ENCODE measurements at places on chromosomes 1 and 21.

DNA sequence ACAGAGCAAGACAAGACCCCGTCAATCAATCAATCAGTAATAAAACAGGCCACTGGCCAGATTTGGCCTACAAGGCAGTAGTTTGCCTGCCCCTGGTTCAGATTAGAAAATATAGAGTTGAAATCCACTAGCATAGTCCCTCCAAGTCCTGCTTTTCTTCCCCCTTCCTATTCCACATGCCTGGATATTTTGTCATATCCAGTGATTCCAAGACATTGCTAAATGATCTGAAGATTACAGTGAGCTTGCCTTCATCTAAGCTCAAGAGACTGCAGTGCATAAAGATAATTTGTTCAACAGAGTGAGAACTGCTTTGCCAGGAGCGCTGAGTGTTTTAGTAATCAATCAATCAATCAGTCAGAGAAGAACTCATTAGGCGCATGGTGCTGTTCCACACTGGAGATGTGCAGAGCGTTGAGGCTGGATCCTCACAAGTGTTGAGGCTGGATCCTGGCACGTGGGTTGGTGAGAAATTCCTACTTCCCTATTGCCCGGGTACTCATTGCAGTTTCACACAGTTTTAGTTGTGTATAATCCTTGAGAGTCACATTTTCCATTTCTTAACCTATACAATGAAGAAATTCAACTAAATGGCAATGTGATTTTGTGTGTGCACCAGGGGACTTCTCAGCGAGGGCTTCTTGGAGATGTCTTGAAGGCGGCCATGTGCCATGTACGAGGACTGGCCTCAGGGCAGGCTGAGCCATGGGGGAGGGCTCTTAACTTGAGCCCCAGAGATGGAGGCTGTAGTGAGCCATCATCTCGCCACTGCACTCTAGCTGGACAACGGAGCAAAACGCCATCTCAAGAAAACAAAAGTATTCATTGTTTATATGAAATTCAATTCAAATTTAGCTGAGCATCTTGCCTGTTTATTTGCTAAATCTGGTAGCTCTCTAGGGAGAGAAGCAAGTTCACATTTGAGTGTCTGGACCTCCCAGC lies 76.3 kb downstream of the TOMM20 start:
- DNase-seq: no peak

DNA sequence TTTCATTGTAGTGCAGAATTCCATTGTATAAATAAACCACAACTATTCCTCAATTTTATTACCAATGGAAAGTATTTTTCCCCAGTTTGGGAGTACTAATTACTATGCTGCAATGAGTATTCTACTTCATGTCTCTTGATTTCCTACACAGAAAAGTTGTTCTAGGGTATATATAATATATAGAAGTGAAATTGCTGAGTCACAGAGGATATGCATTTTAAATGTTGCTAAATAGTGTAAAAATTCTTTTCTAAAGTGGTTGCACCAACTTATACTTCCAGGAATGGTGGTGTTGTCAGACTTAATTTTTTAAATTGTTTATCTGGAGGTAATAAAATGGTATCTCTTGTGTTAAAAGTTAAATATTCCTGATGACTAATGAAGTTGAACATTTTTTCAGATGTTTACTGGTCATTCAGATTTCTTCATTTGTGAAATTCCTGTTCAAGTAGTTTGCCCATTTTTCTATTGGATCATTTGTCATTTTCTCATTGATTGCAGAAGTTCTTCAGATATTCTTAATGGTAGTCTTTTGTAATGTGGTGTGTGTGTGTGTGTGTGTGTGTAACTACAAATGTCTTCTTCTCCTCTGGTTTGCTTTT lies 19.1 kb upstream of the MYOG start:
- no peak for DNase-seq

DNA sequence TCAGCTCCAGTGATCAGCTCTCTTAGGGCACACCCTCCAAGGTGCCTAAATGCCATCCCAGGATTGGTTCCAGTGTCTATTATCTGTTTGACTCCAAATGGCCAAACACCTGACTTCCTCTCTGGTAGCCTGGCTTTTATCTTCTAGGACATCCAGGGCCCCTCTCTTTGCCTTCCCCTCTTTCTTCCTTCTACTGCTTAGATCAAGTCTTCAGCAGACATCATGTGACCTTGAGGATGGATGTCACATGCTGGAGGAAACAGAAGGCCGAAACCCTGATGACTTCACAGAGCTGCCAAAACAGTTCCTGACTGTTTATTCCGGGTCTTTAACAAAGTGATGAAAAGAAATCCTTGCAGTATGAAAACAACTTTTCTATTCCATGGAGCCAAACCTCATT lies 24.4 kb upstream of the WDR26 start:
- DNase-seq: no peak

- DNase-seq: no peak
These were observed 101.7 kb downstream of the NR5A2 start for GRCh38 chr1:200128944-200129879.

- no peak for DNase-seq
These were observed 130.5 kb downstream of the RWDD3 start for GRCh38 chr1:95364546-95364945.

DNA sequence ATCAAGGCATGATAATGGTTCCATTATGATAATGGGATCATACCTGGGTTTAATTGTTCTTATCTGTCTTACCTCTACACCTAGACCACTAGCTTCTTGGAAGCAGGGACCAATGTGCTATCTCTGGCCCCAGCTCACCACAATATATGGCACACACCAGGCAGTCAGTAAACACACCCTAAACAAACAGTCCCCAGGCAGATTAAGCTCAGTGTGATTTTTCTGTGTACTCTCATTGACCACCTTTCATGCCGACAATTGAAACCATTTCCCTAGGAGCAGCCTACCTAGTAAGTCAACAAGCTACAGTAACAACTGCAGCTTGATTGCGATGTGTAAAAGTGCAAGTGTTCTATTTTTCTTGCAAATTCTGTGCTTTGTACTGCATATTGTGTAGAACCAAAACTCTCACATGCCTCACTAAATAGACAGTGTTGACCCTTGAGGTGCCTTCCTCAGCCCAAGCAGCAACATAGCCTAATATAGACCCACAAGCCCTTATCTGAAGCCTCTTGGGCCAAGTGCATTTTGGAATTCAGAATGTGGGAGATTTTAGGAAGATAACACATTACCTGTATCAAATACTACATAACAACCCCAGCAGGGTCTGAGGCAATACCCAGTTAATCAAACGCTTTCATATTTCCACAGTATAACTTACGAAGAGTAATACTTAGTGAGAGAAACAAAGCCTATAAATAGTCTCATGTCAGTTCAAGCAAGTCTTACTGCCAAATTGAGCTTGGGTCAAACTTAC lies 32.0 kb downstream of the INPP5B start:
- DNase-seq: no peak

GRCh38 chr21:21196087-21196486 lies 197.9 kb downstream of the NCAM2 start:
- no peak for DNase-seq

GRCh38 chr21:34642211-34643075 lies 26.4 kb upstream of the CLIC6 start:
- no peak for DNase-seq

GRCh38 chr1:224543453-224543852 lies 72.7 kb upstream of the CNIH3 start:
- DNase-seq: no peak

DNA sequence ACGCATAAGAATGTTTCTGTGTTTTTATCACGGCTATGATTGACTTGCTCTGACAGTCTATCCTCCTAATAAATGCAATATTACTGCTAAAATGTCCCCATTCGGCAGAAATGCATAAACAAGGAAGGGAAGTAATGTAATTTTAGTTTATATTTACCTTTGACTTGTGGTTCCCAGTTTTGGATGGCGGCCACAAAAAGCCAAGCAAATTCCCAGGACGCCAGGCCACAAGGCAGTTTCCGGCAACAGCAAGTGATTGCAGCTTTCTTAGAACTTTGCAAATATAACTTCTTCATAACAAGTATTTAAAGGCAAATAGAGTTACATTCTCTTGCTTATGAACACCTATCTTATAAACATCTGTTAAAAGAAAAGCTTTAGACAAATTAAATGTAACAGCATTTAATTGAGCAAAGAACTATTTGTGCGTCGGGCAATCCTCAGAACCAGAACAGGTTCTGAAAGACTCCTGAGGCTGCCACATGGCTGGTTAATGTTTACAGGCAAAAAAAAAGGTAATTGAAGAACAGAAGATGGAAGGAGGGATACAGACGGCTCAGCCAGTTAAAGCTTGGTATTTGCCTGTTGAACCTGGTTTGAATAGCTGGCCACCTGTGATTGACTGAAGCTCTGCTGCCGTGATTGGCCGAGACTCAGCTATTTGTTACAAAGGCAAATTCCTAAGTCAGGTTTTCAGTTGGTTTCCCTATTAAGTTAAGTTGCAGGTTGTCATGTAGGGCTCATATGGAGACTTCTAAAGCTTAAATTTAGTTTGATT lies 80.8 kb downstream of the C21orf91 start:
- no peak for DNase-seq

DNA sequence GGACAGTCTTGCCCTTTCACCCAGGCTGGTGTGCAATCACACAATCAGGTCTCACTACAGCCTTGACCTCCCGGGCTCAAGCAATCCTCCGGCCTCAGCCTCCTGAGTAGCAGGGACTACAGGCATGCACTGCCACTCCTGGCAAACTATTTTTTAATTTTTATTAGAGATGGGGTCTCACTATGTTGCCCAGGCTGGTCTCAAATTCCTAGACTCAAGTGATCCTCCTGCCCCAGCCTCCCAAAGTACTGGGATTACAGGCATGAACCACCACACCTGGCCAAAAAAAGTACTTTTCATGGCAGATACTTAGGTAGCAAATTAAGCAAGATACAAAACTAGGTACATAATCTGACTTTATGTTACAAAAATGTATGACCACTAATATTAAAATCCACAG lies 8.3 kb downstream of the EIF4G3 start:
- DNase-seq: no peak

DNA sequence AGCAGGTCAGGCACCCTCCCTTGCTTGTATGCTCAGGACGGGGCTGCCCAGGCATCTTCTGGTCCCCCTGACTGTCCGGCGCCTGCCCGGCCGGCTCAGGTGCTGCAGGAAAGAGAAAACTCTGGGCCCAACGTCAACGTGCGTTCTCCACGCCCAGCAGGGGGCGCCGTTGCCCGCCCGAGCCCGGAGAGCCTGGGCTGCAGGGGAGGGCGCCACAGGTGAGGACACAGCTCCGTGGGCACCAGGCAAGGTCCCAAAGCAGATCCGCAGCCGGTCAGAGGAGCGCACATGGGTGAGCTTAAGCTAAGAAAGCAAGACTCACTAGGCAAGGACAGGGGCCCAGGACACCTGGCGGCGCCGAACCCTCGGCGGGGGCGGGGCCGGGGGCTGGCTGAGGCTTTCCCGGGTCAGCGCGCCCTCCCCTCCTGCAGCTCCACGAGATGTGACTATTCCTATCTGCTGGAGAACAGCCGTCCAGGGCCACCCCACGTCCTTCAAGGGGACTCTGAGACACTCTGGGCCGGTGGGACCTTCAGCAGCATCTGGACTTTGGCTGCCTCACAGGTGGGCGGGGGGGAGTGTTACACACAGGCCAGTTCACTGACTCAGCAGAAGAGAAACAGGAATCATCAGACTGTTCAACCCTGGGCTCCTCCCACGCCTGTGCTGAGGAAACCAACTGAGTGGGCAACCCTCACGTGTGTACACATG lies 29.3 kb downstream of the KRTAP10-1 start:
- DNase-seq: peak; percentile 74

GRCh38 chr1:177568622-177569021 lies 397.9 kb downstream of the BRINP2 start:
- DNase-seq: no peak

GRCh38 chr1:91527266-91527765 lies 26.7 kb downstream of the CDC7 start:
- DNase-seq: no peak

DNA sequence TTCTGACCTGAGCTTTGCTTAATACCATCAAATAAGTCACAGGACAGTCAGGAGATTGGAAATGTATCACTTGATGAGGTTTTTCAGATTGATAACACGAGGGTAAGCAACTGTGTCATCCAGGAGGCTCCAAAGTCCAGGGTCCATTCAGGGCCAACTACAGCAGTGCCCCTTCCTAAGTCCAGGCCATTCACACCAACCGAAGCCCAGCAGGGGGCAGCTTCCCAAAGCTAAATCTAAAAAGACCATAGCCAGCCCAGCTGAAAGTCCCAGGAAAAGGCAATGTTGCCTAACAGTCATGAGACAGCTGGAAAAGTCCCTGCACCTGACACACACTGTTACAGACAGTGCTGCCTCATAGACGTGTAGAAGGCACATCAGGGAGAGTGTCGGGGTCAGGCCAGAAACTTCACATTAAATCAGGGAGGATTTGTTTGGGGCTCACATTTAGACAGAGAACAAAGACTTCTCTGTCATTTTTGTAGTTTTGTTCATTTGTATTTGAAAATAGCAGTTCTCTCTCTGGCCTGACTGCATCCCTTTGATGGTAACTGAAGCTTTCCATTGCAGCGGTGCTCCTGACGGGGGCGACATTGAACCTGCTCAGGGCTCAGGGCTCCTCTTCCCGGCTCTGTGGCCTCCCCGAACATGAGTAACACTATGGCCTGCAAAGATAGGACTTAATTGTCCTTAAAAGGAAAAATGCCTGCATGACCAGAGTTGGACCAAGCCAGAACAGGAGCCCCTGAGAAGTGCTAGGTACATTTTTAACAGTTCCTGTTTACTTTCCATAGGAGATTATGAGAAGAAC lies 200.4 kb downstream of the NRIP1 start:
- DNase-seq: no peak

GRCh38 chr21:22728091-22728490 lies 1729.9 kb downstream of the NCAM2 start:
- no peak for DNase-seq

DNA sequence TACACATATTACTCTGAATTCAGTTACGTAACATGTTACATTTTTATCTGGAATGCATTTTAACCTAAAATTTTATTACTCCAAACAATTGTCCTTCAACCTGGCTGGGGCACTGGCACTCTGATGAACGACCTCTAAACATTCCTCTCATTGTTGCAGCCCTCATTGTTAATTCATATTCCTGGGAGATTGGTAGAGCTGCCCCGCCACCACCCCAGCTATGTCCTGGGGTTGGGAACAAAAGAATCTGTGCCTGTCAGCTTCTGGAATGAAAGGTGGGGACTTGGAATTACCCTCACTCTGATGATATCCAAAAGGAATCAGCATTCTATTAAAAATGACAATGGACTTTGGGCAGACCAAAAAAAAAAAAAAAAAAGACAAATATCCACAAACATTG lies 38.0 kb upstream of the DESI2 start:
- DNase-seq: no peak
